ENCODE measurements at places on chromosomes 4 and X.

GRCh38 chr4:174423257-174423944 is 98.9 kb downstream of the HPGD start:
- no peak for DNase-seq

GRCh38 chrX:16310326-16310725 is 143.0 kb downstream of the MAGEB17 start:
- DNase-seq, result no peak

DNA sequence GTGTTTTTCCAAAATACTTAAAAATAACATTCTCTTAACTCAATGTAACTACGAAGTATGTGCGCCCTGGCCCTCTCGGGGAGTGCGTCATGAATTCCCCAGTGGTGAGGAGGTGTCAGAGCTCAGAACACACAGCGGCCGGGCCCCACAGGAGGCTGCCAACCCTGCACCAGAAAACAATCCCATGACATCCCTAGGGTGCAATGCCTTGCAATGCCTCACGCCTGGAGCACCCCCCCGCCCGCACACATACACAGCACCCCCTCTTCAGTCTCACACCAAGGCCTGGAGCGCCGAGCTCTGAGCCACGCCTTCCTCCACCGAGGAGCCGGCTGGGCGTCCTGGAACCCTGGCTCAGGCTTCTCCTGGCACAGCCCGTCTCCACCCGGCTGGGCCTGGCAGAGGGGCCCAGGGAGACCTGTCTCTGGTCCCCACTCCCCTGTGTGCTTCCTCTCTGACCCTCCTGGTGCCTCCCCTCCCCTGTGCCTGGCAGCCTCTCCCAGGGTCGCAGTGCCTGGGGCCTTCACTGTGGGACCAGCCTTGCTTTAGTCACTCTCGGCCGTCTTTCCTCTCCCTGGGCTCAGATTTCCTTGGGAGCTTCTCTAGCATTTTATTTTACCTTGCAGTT is 108.2 kb upstream of the ADRA2C start:
- no peak for DNase-seq

DNA sequence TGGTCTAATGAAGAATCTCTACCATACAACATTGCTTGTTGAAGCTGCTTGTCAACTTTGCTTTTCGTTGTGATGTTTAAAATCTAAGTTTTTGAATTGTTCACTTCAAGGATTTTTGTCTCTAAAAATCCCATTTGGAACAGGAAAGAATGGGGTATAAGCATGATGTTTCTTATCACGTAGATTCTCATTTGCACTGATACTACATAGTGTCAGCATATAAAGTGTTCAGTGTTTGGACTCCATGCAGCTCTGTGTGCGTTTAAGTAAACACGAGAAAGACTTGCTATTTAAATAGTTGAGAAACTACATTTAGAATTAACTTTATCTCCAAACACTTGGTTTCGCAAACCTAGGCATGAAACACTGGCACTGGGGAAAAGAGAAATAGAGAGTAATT is 452.5 kb downstream of the NKX6-1 start:
- no peak for DNase-seq

Data from T1000 (cell line).